ENCODE measurements at places on chromosomes 2 and 18.

- no peak for DNase-seq
Measured at GRCh38 chr2:218313356-218313755, 21.1 kb upstream of the TMBIM1 start.

DNA sequence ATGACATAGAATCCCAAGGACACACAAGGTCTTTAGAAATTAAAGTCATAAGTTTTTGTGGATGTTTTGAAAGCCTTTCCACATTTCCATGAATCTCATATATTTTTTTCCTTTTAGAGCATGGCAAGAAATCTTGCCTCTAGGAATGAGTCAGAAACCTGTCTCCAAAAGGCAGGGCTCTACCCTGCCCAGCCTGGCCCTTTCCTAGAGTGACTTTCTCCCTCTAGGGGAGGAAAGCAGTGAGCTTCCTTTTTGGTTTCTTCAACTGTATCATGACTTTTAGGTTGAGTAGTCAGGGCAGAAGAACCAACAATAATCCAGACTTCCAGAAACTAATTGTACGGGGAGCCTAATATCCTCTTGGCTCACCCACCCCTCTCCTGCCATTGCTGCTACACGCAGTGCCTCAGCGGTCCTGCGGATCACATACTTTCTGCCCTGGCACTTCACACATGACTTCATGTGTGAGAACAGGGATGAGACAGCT is 300.3 kb downstream of the AGPS start:
- DNase-seq = no peak

GRCh38 chr2:558302-558642 is 118.9 kb downstream of the TMEM18 start:
- no peak for DNase-seq

DNA sequence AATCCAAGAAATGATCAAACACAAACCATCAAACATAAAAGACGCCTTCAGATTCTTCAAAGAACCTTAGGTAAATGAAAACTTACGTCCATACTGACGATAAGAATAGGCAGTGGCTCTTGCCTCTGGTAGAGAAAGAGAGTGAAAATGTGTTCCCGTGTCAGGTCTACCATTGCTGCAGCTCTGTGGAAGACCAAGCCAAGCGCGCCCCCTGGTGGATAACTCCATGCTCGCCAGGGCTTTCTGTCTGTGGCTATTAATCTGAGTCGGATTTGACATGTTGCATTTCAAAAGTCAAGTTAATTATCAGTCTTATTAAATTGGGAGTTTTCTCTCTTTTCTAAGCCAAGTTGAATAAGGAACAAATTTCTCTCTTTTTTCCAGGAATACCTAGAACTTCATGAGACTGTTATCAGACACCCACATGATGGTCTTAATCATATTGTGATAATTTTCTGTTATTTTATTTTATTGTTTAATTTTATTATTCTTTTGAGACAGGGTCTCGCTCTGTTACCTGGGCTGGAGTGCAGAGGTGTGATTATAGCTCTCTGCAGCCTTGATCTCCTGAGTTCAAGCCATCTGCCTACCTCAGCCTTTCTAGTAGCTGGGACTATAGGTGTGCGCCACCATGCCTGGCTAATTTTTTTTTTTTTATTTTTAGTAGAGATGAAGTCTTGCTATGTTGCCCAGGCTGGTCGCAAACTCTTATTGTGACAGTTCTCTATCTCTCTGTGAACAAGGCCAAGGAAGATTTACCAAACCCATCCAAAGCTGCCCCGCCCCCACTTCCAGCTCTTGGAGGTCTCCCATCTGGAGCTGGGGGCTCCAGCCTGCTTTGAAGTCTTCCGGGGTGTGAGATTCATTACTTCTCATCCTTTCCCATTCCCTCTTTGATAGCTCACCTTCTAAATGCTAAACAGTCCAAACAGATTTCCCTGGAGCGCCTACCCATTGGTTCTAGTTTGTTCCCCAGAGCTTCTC is 15.8 kb upstream of the ZAP70 start:
- DNase-seq = peak; percentile 66

GRCh38 chr18:23036660-23037201 is 98.6 kb upstream of the CABLES1 start:
- no peak for DNase-seq

DNA sequence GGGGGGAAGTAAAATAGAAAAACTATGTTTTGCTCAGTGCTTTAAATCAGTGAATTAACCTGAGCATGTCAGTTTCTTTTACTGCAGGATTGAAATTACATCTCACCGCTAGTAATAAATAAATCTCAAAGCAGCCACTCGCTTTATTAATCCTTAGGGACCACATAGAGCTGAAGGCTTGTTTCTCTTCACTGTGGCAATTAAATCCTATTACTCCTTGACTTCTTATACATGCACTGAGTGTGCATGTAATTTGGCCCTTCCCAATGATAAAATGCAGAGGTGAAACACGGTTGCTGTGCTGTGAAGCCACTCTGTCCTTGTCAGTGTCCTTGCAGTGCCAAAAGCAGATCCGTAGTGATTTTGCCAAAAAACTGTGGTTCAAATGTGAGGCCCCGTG is 77.1 kb upstream of the RBM44 start:
- DNase-seq = no peak

- no peak for DNase-seq
Measured at GRCh38 chr18:22377769-22378168, 39.9 kb downstream of the CTAGE1 start.

DNA sequence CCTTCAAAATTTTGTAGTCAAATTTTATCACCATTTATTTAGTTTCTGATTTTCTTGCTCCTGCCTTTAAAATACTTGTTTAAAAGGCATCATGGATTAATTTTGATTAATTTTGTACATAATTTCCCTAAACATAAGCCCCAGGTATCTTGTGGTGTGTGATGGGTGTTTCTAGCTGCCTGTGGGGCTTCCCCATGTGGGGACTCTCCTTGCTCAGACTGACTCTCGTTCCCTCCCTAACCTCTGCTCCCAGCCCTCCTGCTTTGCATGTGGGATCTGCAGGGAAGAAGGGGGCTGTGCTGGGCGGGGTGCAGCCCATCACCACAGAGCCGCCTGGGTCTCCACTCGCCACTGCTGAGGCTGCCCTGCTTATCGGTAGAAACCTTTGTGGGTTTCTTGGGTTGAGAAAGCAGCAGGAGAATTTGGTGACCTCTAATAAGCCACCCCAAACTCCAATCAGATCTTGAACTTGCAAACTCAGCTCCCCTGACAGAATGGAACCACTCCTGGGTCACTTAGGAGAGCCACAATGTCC is 72.5 kb downstream of the MRPS9 start:
- no peak for DNase-seq

DNA sequence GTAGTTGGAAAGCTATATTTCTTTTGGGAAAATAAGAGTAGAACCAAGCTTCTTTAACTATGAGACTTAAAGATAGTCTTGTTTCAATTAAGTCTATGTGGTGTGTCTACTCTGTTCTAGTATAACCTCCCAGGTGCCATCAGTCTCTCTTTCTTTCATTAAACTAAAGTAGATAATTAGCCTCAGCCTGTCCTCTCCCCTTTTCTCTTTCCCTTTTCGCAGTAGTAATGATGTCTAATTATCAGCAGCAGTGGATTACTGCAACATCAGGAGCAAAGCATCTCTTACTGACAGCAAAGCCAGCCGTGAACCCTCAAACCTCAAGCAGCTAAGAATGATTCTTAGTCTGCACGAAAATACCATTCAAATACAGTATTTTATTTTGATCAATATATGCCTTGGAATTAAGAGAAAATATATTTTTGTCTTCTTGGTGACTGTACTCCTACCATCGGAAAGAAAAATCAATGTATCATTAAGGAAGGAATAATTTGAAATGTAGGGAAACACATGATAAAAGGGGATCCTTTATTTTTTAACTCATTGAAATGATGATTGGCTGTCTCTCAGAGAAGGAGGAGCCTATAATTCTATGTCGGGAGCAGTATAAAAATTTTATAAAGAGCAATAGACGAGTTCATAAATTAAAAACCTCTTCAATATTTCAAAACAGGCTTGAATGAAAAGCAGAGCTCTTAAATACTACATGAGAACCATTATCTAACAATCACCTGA is 4.5 kb downstream of the NOL4 start:
- DNase-seq = no peak

- no peak for DNase-seq
Measured at GRCh38 chr2:180720829-180721228, 259.6 kb upstream of the UBE2E3 start.

DNA sequence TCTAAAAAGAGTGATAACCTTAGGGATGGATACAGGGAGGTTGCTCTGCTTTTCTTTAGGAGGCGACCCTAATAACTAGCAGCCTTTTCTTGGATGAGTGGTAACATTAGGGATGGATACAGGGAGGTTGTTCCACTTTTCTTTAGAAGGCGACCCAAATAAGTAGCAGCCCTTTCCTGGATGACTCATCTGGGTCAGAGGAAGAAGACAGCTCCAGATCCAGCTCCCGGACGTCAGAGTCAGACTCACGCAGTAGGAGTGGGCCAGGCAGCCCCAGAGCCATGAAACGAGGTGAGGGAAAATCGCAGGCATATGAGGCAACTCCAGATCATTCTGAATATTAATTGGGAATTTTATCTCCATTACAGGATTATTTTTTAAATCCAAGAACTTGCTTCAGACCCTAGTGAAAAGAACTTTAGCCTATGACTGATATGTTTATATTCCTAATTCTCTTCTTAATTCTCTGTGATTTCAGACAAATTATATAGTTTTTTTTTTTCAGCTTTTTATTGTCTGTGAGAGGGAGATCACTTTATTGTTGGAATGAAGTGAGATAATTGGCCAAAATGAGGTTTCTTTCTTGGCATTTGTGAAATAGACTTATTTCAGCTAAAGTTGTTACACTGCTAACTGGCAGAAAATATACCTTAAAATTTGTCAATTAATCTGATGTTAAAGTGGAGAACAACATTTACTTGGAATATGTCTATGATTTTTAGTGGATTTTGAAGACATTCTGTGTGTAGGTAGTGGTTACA is 31.2 kb upstream of the C1GALT1C1L start:
- peak; percentile 51 for DNase-seq

- DNase-seq = no peak
Measured at GRCh38 chr18:50523165-50523564, 36.7 kb upstream of the MAPK4 start.

DNA sequence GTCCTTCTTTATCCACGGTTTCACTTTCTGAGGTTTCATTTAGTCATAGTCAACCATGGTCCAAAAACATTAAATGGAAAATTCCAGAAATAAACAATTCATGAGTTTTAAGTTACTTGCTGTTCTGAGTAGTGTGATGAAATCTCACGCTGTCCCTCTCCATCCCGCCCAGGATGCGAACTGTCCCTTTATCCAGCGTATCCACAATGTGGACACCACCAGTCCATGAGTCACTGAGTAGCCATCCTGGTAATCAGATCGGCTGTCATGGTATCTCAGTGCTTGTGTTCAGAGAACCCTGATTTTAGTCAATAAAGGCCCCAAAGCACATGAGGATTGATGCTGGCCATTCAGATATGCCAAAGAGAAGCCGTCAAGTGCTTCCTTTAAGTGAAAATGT is 3.7 kb downstream of the SP140L start:
- no peak for DNase-seq

DNA sequence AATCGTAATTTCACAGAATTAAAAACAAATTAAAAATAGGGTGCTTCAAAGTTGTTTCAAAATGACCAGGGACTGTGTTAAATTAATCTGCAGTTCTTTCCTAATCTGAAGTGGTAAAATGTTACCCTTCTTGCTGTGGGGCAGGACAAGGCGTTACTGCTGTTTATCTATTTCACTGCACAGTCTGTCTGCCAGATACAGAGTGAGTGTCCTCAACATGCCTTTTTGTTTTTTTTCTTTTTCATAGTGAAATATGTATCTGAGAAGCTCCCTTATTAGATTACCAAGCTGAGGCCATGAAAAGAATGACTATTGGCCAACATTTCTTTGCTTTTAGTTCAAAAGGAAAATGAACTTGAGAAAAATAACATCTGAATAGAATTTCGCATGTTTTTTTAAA is 38.0 kb downstream of the KCTD1 start:
- no peak for DNase-seq

- peak; percentile 69 for DNase-seq
Measured at GRCh38 chr2:66539452-66539851, 104.5 kb downstream of the MEIS1 start.

DNA sequence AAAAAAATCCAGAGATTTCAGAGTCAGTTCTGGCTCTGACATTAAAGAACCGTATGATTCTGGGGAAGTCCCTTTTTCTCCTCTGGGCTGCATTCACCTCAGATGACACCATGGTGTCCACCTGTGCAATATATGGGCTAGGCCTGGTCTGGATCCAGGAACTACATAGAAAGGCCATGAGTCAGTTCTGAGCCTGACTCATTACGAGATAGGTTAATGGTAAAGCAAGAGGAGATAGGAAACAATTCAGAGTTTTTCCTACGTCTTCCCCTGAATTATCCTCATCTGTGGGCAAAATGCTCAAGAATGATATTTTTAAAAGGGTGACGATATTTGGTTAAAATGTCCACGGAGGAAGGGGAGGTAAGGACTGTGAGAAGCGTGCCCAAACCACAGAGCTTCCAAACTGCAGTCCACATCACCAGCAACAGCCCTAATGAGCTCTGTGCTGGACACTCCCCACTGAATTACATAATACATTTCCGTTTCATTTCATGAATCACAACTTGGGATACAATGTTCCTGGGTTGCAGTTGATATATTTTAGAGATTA is 180.1 kb upstream of the OSR1 start:
- peak; percentile 94 for DNase-seq

- DNase-seq = peak; percentile 68
Measured at GRCh38 chr2:207184348-207184747, 18.6 kb upstream of the KLF7 start.

- no peak for DNase-seq
Measured at GRCh38 chr2:120955427-120955826, 219.8 kb downstream of the GLI2 start.

GRCh38 chr2:46973673-46974072 is 58.1 kb upstream of the MCFD2 start:
- DNase-seq = no peak

GRCh38 chr18:68564961-68565360 is 149.9 kb downstream of the TMX3 start:
- peak; percentile 71 for DNase-seq

- no peak for DNase-seq
Measured at GRCh38 chr2:128493880-128494279, 175.2 kb upstream of the HS6ST1 start.

- no peak for DNase-seq
Measured at GRCh38 chr2:159287733-159288132, 1.2 kb upstream of the WDSUB1 start.

DNA sequence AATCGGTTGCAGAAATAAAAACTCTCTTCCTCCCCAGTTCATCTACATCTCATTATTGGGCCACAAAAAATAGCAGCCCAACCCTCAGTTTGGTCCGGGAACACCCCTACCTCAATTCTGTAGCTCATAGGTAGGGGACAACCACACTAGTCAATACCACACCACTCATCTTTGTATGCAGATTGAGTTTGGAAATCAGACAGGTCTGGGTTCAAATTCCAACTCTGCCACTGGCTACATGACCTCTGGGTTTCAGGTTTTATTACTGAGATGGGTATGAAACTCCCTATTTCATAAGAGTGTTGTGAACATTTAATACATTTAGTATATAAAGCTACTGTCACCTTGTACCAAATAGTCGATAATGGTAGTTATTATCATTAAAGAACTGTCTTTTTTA is 2.2 kb upstream of the SUCLG1 start:
- DNase-seq = no peak
